ENCODE measurements at places on chromosomes 11 and 22.

- DNase-seq = peak; percentile 14
Observed at GRCh38 chr11:73760135-73760678, 667 bp downstream of the RAB6A start.

- no peak for DNase-seq
Observed at GRCh38 chr11:11512090-11512489, 109.7 kb downstream of the GALNT18 start.

GRCh38 chr22:45895436-45896152 is 81.4 kb downstream of the WNT7B start:
- no peak for DNase-seq

DNA sequence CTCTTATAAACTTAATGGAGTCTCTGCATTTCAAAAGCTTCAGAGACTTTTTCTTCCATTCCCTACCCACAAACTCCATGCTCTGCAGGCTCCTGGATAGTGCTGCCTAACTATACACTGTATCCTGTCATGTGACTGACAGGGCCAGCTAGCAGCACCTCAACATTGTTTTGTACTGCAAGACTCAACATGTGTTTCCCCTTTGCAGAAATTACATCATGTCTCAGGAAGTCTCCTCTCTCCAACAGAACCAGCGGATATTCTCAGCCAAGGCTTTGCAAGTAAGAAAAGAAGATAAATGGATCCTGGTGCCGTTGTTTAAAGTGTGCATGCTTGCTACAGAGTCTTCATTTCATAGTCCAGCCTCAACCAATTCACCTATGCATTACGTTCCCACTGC is 164.0 kb upstream of the UBASH3B start:
- no peak for DNase-seq

DNA sequence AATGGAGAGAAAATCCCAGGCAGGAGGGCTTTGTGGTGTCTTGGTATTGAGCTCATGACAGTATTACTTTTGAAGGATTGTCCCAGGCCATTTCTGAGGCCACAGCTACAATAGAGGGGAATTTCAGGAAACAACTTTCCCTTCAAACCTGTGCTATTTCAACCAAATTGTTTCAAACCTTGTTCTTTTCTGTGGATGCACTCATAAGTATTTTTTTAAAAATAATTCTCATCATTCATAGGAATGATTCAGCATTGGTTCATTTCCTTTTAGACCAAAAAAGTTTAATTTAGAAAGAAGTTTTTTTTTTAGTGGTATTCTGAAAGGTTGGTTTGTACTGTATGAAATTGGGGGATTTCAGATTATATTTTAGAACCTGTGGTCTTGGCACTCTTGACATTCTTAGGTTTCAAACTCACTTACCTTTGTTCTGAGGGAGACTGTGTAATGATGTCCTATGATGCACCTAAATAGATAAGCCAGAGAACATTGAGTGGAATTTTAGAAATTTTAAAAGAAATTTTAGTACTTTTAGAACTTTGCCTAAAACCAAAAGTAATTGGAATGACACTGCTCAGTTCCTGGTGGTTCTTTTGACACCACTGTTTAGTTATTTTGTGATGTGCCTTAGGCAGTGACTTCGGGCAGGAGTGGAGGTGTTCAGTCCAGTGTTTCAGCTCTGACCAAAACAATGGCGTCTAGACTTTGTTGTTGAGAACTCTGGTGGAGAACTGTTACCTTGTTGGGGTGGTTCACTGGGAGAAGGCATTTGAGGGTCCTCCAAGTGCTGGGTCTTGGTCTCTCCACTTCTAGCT is 12.2 kb downstream of the TEAD1 start:
- no peak for DNase-seq

DNA sequence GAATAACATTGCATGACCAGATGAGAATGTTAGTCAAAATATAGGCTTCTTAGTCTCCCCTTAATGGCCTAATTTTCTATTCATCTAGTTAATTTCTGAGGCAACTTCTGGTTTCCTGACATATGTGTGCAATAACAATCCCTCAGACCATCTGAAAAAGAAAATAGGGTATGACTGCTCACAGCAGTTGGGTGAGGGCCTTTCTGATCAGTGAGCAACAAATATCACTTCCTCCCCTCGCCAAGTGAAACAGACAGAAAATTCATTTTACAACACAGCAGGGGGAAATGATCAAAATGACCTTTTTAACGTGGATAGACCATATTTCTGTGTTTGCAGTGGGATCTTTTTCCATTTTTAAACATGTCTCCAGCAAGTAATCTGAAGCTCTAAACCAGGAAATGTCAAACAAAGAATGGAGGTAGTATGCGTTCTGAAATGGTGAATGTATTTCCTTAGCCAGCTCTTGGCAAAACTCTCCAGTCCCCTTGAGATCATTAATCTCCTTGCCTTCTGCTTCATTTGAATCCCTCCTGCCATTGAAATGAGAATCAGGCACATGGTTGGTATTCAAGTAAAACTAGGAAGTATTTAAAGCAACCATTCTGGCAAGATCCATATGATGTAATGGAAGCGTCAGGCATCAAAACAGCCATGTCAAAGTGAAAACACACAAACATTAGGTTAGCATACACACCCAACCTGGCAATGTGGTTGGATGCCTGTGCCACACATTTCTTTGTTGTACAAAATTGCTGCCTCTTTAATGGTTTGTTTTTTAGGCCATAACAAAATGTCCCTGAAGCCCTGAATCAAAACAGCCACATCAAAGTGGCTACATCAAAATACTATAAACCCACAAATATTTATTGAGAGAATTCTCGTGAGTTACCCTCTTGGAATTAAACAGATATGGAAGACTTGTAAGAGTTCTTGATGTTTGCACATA is 100.1 kb downstream of the SLC1A2 start:
- no peak for DNase-seq

All from T-helper 1 cell (primary cell).